ENCODE measurements at places on chromosomes 2 and 18.

GRCh38 chr2:150464270-150464669 lies 23.2 kb downstream of the RND3 start:
- peaks cover 20% of the 10 kb centered on the region for H3K36me3 ChIP-seq
- DNase-seq, result no peak
- no peaks in the 10 kb centered on the region for H3K27me3 ChIP-seq
- peaks cover 2% of the 10 kb centered on the region for H3K4me1 ChIP-seq
- H3K27ac ChIP-seq, result no peak overlapping the region

DNA sequence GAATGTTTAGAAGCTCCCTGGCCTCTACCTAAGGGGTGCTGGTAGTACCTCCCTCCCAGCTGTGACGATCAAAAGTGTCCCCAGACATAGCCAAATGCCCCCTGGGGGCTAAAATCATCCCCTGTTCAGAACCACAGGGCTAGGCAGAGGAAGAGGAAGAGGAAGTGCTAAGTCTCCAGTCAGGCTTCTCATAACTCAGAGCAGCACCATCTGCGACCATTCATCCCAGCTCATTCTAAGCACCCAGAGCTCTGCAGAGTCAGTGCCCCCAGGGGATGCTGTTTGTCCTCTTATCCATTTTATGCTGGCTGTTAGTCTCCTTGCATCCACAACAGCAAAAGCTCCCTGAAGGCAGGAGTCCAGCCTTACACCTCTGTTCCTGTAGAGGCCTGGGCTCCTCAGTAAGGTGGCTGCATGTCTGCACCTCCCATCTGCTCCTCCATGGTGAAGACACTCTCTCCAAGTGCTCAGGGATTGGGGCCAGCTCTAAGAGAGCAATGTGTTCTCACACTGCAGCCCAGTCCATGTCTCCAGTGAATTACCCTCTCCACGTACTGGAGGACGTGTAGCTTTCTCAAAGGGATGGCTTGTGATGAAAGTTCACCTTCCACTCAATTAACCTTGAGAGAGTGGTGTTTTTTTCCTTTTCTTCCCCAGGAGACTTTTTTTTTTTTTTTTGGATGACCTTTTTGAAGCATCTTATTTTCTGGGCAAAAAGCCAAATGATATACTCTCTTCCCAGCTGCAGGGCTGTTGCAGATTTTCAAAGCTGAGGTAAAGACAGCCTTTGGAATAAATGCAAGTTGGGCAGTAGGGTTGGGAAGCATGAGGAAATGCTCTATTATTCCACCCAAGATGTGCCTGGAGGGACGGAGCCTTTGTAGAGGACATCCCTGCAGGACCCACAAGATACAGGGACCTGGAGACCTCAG lies 158.9 kb upstream of the SLC14A2 start:
- H3K27me3 ChIP-seq, result no peaks in the 10 kb centered on the region
- no peaks in the 10 kb centered on the region for H3K36me3 ChIP-seq
- no peaks in the 10 kb centered on the region for H3K4me1 ChIP-seq
- no peak for DNase-seq
- no peak overlapping the region for H3K27ac ChIP-seq
- no peak overlapping the region for H3K4me3 ChIP-seq

DNA sequence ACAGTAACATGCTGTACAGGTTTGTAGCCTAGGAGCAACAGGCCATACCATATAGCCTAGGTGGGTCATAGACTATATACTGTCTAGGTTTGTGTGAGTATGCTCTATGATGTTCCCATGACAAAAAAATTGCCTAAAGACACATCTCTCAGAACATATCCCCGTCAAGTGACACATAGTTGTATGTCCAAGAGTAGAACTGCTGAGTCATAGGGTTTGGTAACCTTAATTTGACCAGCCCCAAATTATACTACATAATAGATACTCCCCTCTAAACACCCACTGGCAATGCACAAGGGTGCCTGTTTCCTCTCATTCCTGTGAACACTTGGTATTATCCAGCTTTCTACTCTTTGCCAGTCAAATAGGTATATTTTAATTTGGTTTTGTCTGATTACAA lies 161.6 kb downstream of the LCLAT1 start:
- no peaks in the 10 kb centered on the region for H3K36me3 ChIP-seq
- no peaks in the 10 kb centered on the region for H3K27me3 ChIP-seq
- no peak overlapping the region for H3K4me3 ChIP-seq
- DNase-seq, result no peak
- no peak overlapping the region for H3K27ac ChIP-seq

- H3K27ac ChIP-seq, result no peak overlapping the region
- H3K36me3 ChIP-seq, result no peaks in the 10 kb centered on the region
- H3K4me3 ChIP-seq, result no peak overlapping the region
- H3K27me3 ChIP-seq, result no peaks in the 10 kb centered on the region
- no peak for DNase-seq
- H3K4me1 ChIP-seq, result no peaks in the 10 kb centered on the region
These were observed 135.8 kb downstream of the IKZF2 start for GRCh38 chr2:213015387-213016165.

- H3K4me1 ChIP-seq, result no peaks in the 10 kb centered on the region
- no peak overlapping the region for H3K27ac ChIP-seq
- H3K27me3 ChIP-seq, result no peaks in the 10 kb centered on the region
- no peaks in the 10 kb centered on the region for H3K36me3 ChIP-seq
- no peak for DNase-seq
- H3K4me3 ChIP-seq, result no peak overlapping the region
These were observed 288.7 kb downstream of the AKAIN1 start for GRCh38 chr18:4908328-4908727.

- H3K4me1 ChIP-seq, result peaks cover 6% of the 10 kb centered on the region
- H3K36me3 ChIP-seq, result peaks cover 42% of the 10 kb centered on the region
- H3K27ac ChIP-seq, result no peak overlapping the region
- no peak overlapping the region for H3K4me3 ChIP-seq
- no peak for DNase-seq
These were observed 70.5 kb downstream of the ZNF236 start for GRCh38 chr18:76892832-76893231.

GRCh38 chr18:63062246-63062645 lies 257.3 kb downstream of the BCL2 start:
- H3K27me3 ChIP-seq, result peaks cover 8% of the 10 kb centered on the region
- H3K4me3 ChIP-seq, result no peak overlapping the region
- H3K4me1 ChIP-seq, result peaks cover 3% of the 10 kb centered on the region
- H3K36me3 ChIP-seq, result no peaks in the 10 kb centered on the region
- DNase-seq, result no peak
- no peak overlapping the region for H3K27ac ChIP-seq

DNA sequence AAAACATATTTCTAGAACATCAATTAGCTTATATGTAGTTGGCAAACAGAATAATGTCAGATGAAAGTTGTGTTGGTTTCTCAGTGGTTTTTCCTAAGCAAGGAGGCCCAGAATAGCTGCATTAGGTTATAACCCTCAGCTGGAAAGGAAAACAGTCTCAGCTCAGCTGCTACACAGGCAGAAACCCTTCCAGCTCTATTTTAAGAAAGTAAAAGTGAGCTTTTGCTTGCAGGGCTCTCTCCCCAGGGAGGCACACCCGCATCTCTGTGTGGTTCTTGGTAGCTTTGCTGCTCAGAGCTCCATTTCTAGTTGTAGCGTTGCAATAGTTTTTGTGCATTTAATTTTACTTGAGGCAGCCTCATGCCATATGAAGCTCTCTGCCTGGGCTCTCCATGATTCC lies 54.6 kb downstream of the PIKFYVE start:
- peak overlapping the region; percentile 31 for H3K4me3 ChIP-seq
- H3K27ac ChIP-seq, result peak overlapping the region; percentile 32
- peaks cover 46% of the 10 kb centered on the region for H3K36me3 ChIP-seq
- peak; percentile 17 for DNase-seq
- no peaks in the 10 kb centered on the region for H3K27me3 ChIP-seq

DNA sequence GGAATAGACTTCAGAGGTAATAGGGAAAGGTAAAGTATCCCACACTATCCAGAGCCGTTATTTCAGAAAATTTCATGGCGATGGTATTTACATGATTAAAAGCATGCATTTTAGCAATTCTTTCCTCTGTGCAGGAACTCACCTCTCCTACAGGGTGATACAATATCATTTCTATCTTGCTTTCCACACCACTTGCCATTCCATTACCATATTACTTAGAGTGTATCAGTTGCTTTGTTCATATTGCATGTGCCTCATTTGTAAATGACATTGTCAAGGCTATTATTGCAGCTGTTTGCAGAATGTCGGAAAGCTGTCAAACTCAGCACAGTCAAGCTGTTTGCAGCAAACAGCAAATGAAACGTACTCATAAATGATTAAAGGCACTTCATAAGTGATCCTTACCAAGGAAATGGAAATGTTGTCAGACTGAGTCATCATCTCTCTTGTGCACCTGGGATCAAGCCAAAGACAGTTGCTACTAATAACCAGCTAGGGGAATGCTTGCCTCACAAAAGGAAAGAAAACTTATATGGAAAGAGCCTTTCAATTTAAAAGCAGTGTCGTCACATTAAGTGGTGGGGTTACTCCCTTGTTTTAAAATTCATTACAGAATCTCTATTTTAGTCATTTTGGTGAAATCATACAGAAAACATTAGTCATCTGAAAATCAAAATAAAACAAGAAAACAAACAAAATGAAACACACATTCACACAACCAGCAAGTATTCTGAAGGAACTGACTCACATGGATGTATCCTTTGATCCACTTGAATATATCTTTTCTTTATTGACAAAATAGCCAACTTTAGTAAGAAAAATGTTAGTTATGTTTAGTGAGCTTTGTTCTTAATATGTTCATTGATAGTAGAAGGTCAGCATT lies 1064.1 kb upstream of the CNTNAP5 start:
- H3K4me1 ChIP-seq, result no peaks in the 10 kb centered on the region
- DNase-seq, result peak; percentile 16
- no peaks in the 10 kb centered on the region for H3K27me3 ChIP-seq
- no peak overlapping the region for H3K27ac ChIP-seq
- no peaks in the 10 kb centered on the region for H3K36me3 ChIP-seq
- no peak overlapping the region for H3K4me3 ChIP-seq

- no peaks in the 10 kb centered on the region for H3K36me3 ChIP-seq
- H3K27me3 ChIP-seq, result peaks cover 49% of the 10 kb centered on the region
- no peak overlapping the region for H3K27ac ChIP-seq
- peak; percentile 21 for DNase-seq
These were observed 121.1 kb downstream of the ACOXL start for GRCh38 chr2:110853516-110853915.

- DNase-seq, result no peak
- H3K36me3 ChIP-seq, result no peaks in the 10 kb centered on the region
- H3K4me1 ChIP-seq, result no peaks in the 10 kb centered on the region
- H3K27me3 ChIP-seq, result no peaks in the 10 kb centered on the region
- H3K27ac ChIP-seq, result no peak overlapping the region
These were observed 133.6 kb upstream of the MYT1L start for GRCh38 chr2:2464643-2465042.

DNA sequence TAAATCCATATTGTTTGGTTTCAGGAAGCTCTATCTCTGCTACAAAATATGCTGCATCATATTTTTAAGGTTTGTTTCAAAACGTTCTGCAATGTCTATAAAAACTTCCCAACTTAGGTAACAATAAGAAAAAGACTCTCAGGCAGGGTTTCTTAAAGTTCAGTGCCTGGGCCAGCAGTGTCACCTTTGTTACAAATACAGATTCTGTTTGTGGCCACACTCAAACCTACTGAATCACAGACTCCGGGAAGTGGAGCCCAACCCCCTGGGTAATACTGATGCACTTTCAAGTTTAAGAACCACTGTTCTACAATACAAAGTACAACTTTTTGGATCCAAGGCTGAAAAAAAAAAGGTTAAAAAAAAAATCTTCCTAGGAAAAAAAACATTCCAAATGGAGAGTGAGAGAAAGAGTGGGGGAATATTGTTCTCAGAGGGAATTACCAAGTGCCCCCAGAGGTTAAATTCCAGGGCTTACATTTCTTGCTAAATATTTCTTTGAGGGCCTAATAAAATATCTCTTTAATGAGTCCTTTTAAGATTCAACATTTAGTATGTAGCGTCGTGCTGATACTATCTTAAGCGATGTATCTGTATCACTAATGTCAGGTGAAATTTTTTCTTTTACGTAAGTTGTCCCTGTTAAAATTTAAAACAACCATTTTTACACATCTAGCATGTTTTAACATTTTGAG lies 476.7 kb downstream of the TXNL1 start:
- H3K36me3 ChIP-seq, result no peaks in the 10 kb centered on the region
- H3K4me3 ChIP-seq, result no peak overlapping the region
- DNase-seq, result no peak
- no peaks in the 10 kb centered on the region for H3K4me1 ChIP-seq
- no peaks in the 10 kb centered on the region for H3K27me3 ChIP-seq
- H3K27ac ChIP-seq, result no peak overlapping the region

DNA sequence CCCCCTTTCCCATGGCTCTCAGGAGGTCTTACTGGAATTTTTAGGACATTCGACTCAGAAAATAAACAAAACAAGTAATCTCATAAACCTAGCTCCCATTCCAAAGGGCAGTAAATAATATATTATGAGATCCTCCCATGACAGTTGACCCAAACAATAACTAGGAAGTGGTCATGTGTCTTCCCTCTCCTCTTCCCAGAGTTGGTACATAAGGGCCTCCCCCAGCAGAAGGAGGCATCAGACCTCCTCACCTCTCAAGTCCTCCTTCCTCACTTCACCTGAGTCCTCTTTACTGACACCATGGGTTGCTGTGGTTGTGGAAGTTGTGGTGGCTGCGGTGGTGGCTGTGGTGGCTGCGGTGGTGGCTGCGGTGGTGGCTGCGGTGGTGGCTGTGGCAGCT lies at the start of gene SCYGR7:
TSS of gene SCYGR7 (plus strand) at position 301 of the 400 bp plus-strand sequence. CDS start at position 301, 0 bp downstream.
- peaks cover 5% of the 10 kb centered on the region for H3K27me3 ChIP-seq
- no peak within 1 kb of the TSS for H3K27ac ChIP-seq
- H3K36me3 ChIP-seq, result no peaks in the 10 kb centered on the region
- no peak within 1 kb of the TSS for H3K4me3 ChIP-seq

GRCh38 chr2:3633982-3634595 lies 23.9 kb upstream of the ALLC start:
- H3K36me3 ChIP-seq, result no peaks in the 10 kb centered on the region
- H3K27ac ChIP-seq, result no peak overlapping the region
- H3K27me3 ChIP-seq, result peaks cover 32% of the 10 kb centered on the region
- no peak for DNase-seq

- H3K4me1 ChIP-seq, result no peaks in the 10 kb centered on the region
- no peak overlapping the region for H3K27ac ChIP-seq
- H3K4me3 ChIP-seq, result no peak overlapping the region
- peaks cover 3% of the 10 kb centered on the region for H3K36me3 ChIP-seq
These were observed 67.1 kb downstream of the BAZ2B start for GRCh38 chr2:159549234-159549633.

DNA sequence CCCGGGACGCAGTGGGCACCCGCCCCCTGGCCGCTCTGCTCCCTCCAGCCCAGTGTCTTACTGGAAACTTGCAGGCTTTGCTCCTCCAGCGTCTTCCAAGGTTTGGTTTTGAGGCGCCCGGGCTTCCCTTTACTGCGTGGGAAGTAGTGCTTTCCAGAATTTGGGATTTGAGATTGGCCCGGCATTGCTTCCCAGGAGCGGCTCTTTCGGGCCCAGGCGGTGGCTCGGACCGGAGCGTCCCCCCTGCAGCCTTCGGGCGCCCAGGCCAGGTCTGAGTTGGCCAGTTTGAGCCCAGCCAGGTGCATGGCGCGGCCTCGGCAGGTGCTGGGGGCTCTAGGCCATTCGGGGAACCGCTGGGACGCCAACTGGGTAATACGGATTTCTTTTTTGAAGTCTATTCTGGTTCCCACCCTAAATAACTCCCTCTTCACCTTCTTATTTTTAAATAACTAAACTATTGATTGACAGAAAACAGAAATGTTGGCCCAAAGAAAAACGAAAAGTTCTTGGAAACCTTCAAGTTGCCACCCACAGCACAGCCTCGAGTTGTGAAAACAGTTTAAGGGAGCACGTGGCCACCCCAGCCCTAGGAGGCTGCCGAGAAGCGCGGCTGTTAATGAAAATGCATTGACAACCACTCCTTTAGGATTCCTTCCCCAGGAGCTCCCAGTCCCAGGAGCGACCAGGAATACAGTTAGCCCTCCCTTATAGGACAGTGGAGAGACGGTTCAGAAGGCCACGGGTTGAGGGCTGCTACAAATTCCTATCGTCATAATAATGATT lies 766 bp downstream of the SNTG2 start:
- no peaks in the 10 kb centered on the region for H3K36me3 ChIP-seq
- no peak overlapping the region for H3K27ac ChIP-seq
- no peak for DNase-seq
- no peak overlapping the region for H3K4me3 ChIP-seq
- H3K4me1 ChIP-seq, result peaks cover 13% of the 10 kb centered on the region
- peaks cover 65% of the 10 kb centered on the region for H3K27me3 ChIP-seq
